ENCODE measurements at places on chromosomes 16 and 17.

DNA sequence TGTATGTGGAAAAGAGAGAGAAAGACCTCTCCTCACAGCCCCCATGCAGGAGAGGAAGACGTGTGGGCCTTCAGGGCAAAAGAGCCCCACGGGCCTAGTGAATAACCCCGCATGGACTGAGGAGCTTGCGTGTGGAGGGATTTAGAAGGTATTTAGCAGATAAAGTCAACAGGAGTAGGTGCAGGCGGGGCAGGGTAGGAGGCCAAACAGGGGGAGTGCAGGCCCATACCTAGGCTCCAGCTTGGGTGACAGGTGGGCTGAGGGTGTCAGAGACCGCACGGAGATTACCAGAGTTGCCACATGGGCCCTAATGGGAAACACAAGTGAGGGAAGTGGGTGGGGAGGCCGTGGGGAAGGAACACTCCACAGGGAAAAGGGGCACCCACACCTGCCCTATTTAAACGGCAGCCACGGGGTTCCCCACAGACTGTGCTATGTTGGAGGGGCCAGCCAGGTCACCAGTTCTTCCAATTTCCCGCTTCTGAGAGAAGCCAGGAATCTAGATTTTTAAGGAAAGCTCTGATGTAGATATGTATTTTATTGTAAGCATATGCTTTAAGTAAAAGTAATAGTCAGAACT is 8.2 kb upstream of the CNGB1 start:
- DNase-seq: no peak

DNA sequence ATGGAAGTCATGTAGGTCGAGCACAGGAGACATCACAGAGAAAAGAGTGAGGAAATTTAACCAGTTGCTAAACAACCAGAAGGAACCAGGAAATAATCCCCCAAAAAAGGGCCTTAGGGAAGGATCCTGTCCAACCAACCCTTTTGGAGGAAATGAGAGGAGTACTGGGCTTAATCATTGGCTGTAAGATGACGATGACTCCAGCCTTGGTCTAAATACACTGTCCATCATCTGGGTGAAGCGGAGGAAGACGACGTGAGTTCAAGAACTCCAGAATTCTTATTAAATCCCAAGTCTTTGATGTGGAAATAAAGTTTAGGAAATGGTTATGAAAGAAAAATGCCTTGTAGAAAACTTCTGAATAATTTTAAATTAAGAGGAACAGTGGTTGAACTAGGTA is 11.5 kb upstream of the ALOX15 start:
- no peak for DNase-seq

- no peak for DNase-seq
Observed at GRCh38 chr16:72840631-72841381, 207.1 kb downstream of the ZFHX3 start.

- peak; percentile 41 for DNase-seq
Observed at GRCh38 chr17:82350182-82351030, 8.6 kb upstream of the TEX19 start.

GRCh38 chr16:89904606-89905510 is 13.8 kb upstream of the MC1R start:
- DNase-seq: no peak

DNA sequence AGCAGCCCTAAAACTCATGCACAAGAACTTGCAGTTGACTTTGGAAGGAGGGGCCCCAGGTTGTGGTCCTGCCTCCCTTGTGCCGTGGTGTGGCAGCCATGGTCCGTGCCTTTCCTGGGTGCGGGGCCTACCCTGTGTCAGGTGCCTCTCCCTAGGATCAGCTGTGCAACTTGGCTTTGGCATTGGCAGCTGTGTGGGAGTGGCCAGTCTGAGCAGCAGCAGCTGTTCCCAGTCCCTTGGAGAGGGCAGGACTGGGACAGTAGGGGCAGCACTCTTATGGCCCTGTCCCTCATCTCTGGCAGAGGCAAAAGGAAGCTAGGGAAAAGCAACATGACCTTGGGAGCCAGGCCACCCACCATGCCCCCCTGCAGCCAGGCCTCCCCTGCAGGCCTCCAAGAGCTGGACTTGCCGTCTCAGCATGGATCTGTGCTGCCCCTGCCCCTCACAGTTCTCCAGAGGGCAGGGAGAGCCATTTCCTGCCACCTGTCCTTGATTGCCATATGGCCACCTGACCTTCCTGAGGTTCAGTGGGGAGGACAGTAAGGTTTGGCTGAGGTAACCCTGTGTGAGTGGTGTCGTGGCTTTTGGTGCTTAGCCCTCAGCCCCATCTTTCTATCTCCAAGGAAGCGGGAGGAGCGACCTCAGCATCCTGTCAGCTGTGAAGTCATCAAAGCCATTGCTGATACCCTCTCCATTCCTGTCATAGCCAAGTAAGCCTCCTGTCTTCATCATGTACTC is 15.5 kb upstream of the NFATC3 start:
- DNase-seq: no peak

GRCh38 chr17:37676115-37676925 is 33.1 kb upstream of the DDX52 start:
- DNase-seq: no peak

DNA sequence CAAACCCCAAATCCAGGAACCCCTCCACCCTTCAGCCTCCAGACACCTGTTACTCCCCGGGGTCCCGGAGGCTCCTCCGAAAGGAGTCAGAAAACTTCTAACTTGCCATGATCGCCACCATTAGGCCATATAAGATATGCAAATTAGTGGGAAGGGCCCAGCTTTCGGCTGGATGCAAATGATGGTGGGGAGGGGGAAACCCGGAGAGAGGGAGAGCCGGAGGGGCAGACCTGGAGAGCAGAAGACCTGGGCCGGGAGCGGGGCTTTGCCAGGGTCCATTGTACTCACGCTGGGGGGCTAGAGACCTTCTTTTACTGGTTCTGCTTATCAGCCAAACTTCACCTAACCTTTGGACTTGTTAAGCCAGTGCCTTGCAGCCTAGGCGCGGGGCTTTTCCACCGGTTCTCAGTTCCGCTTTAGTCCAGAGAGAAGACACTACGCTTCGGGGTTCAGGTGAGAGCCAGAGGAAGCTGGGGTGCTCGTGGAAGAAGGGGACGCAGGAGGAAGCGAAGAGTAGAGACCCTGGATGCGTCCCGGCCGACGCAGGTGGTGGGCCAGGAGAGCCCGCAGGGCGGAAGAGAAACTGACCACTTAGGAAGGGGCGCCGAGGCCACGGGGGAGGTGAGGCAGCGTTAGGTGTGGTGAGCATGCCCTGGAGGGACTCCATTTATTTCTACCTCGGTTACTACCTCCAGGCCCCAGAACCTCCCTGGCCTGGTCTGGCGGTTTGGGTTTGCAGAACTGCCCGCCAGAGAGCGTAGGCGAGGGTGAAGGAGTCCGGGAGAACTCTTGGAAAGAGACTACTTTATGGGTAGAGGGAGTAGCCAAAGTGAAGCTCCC is at the start of gene HNF1B:
Gene HNF1B (minus strand): TSS at position 99 of the 840 bp plus-strand sequence. CDS start 175 bp downstream, outside the sequence.
- DNase-seq: no peak

GRCh38 chr17:59238906-59239305 is 18.6 kb downstream of the GDPD1 start:
- no peak for DNase-seq

DNA sequence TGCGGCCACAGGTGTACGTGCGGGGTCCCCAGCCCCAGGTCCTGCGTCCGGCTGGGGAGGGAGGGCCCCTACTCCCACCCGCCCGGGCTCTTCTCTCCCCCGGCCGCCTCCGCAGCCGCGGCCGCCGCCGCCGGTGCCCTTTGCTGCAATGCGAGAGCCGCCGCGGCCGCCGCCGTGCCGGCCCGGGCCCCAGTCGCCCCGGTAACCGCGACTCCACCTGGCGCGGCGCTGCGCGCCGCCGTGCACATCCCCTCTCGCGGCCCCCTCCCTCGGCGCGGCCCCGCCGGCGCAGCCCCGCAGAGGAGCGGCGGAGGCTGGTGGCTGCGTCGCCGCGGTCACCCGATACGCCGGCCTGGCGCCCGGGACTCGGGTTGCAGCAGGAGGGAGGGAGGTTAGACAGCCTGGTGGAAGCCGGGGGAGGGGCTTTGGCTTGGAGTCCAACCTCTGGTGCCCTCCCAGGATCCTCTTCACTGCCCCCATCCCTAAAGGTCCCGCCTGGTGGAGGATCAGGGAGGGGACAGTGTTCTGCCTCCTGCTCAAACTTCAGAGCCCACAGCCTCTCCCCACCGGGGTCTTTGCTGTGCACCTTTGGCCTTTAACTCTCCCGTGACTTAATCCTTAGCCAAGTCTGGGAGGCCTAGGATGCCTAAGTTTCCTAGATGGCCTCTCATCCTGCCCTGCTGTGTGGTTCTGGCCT is 32.9 kb downstream of the SRCIN1 start:
- DNase-seq: no peak

DNA sequence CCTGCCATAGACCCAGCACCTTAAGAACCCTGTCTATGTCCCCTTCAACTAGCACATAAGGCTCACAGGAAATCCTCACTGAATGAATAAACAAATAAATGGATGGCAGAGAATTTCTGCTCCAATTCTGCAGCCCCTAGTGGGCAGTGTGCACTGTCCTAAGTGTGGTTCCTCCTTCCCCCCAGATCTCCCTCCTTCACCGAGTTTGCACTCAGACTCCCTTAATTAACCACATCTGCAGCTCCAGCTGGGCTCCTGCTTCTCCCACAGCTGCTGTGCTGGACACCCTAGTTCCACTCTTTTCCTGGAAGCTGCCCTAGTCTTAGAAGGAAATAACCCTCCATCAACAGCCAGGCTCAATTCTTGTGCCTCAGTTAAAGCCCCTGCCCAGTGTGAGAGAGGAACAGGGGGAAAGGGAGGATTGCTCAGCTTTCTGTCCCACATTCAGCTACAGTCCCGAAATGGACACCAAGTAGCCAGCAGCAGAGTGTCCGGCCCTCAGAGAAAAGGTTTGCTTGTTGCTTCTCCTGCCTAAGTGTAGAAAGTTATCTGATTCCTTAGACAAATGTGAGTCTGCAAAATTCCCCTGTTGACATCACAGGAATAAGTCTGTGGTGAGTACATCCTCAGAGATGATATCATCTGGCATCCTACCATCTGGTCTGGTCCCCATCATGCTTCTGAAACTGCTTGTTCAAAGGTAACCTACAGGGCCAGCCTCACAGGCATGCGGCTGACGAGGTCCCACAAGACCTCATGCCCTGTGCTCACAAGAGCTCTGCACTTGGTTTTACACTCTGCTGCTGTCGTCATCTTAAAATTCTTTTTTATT is 12.3 kb downstream of the LRRC3C start:
- DNase-seq: peak; percentile 40

DNA sequence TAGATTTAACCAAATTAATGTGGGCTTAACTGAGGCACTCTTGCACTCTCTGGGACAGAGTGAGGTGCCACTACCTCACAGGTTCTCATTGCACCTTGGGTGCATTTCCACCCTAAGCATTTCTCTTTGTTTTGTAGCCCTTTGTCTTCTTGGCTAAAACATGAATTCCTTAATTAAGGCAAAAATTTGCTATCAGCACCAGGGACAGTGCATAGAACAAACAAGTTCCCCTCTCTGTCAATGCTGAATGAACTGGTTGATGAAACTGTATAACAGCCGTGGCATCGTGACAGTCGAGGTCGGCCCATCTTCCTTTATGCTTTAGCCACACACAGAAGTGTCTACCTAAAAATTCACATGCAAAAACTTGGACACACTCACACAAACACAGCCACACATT is 74.8 kb downstream of the HS3ST2 start:
- no peak for DNase-seq

GRCh38 chr16:87535855-87536794 is 43.3 kb upstream of the ZCCHC14 start:
- no peak for DNase-seq

GRCh38 chr16:30925632-30925987 is 2.2 kb downstream of the FBXL19 start:
- no peak for DNase-seq

DNA sequence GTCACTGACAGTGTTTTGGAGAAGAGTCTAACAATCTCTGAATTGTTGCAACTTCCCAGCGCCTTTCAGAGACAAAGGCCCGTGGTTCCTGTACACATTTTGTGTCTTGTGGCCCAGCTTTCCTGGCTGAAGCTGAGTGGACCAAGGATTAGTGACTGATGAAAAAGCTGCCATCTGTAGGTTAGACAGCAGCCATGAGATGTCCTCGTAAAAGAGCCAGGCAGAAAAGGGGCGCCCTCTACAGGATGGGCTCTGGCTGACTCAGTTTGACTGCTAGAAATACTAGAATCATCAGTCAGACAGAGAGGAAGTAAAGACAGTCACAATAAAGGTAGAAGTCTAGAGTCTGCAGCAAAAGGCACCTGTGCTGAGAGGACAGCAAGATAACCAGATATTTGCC is 26.5 kb upstream of the NF1 start:
- peak; percentile 71 for DNase-seq

- DNase-seq: no peak
Observed at GRCh38 chr17:81508639-81509206, 3.9 kb downstream of the ACTG1 start.

GRCh38 chr17:13598353-13599167 is 3.2 kb downstream of the HS3ST3A1 start:
- no peak for DNase-seq

DNA sequence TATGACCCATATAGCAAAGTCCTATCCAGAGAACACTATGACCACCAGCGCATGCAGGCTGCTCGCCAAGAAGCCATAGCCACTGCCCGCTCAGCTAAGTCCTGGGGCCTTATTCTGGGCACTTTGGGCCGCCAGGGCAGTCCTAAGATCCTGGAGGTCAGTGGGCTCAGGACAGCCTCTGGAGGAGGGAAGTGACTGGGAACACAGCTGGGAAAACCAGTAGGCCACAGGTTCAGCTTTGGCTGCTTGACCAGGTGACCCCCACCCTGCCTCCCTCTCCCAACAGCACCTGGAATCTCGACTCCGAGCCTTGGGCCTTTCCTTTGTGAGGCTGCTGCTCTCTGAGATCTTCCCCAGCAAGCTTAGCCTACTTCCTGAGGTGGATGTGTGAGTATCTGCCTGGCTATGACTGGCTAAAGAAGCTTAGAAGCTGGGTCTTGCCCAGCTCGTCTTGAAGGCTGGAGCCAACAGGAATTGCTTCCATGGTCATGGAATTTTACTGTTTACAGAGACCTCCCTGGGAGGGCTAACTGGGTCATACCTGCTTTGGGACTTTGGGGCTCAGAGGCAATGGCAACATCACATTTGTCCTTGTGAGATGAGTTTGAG is 1.5 kb upstream of the OVCA2 start:
- DNase-seq: no peak

GRCh38 chr17:27449541-27449940 is 6.7 kb upstream of the KSR1 start:
- peak; percentile 58 for DNase-seq

DNA sequence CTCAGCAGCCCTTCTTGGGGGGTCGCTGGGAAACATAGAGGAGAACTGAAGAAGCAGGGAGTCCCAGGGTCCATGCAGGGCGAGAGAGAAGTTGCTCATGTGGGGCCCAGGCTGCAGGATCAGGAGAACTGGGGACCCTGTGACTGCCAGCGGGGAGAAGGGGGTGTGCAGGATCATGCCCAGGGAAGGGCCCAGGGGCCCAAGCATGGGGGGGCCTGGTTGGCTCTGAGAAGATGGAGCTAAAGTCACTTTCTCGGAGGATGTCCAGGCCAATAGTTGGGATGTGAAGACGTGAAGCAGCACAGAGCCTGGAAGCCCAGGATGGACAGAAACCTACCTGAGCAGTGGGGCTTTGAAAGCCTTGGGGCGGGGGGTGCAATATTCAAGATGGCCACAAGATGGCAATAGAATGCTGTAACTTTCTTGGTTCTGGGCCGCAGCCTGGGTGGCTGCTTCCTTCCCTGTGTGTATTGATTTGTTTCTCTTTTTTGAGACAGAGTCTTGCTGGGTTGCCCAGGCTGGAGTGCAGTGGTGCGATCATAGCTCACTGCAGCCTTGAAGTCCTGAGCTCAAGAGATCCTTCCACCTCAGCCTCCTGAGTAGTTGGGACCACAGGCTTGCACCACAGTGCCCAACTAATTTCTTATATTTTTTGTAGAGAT is 3.4 kb downstream of the STH start:
- peak; percentile 65 for DNase-seq

- no peak for DNase-seq
Observed at GRCh38 chr17:33284022-33284421, 9.1 kb downstream of the ASIC2 start.
